ENCODE measurements at places on chromosomes 2 and 18. TPM values are rescaled to one million over a fixed set of nuclear protein-coding genes. Genes with fewer than 3 reads are reported as not detected.

GRCh38 chr2:104841744-104842143 lies 12.2 kb upstream of the POU3F3 start:
- DNase-seq, result no peak

The MC2R gene
- not detected for total RNA-seq

- no peak for DNase-seq
Observed at GRCh38 chr2:207722773-207723424, 11.5 kb downstream of the CCNYL1 start.

DNA sequence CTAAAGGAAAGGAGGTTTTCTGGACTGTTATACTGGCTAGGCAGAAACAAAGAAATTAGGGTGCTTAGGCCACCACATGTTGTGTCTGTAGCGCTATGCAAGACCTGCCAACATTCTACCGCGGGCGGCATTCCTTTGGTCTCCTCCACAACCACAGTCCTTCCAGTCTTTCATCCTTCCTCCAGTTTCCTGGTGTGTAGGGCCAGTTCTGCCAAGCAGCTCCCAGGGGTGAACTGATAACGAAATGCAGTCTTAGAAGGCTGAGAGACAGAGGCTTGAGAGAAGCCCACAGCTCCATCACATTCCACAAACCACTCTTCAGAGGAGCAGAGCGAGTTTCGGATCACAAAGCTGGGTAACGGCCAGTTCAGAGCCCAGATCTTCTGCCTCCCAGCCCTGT lies 19.5 kb upstream of the CXXC1 start:
- no peak for DNase-seq

DNA sequence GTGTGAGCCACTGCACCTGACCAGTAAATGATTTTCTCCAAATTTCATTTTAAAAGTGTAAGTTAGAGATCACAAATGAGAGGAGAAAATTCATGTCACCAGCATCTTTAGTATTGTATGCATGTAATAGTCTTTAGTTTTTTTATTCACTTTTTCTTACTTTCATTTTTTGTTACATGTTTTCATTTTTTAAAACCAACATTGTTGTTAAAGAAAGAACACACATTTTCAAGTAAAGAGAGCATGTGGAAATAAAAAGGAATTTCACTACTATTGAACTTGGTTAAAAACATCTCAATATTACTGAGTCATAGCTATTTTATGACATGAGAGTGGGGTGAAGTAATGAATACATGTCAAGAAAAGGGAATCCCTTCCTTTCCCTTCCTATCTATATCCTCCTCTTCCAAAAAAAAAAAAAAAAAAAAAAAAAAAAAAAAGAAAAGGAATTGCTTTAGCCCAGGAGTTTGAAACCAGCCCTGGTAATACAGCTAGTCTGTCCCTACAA lies 29.1 kb upstream of the PMAIP1 start:
- no peak for DNase-seq

The AQP12A gene
- total RNA-seq, result not detected

The WDR35 gene
- total RNA-seq, result 5.1 TPM

DNA sequence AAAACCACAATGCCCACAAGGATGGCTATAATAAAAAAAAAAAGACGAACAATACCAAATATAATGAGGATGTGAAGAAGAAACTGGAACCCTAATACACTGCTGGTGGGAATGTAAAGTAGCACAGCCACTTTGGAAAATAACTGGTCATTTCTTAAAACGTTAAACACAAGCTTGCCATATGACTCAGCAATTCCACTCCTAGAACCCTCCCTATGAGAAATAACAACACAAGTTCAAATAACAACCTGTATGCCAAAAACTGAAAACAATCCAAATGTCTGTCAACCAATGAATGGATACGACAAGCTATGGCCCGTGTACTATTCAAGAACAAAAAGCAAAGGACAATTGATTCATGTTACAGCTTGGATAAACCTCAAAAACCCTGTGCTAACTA lies 7.0 kb upstream of the ALPK2 start:
- no peak for DNase-seq

GRCh38 chr18:52325997-52326396 lies 14.0 kb upstream of the DCC start:
- DNase-seq, result no peak
